ENCODE measurements at places on chromosomes 11 and 22.
A peak's percentile ranks its signal among the peaks of the same experiment; 100 is the strongest.

DNA sequence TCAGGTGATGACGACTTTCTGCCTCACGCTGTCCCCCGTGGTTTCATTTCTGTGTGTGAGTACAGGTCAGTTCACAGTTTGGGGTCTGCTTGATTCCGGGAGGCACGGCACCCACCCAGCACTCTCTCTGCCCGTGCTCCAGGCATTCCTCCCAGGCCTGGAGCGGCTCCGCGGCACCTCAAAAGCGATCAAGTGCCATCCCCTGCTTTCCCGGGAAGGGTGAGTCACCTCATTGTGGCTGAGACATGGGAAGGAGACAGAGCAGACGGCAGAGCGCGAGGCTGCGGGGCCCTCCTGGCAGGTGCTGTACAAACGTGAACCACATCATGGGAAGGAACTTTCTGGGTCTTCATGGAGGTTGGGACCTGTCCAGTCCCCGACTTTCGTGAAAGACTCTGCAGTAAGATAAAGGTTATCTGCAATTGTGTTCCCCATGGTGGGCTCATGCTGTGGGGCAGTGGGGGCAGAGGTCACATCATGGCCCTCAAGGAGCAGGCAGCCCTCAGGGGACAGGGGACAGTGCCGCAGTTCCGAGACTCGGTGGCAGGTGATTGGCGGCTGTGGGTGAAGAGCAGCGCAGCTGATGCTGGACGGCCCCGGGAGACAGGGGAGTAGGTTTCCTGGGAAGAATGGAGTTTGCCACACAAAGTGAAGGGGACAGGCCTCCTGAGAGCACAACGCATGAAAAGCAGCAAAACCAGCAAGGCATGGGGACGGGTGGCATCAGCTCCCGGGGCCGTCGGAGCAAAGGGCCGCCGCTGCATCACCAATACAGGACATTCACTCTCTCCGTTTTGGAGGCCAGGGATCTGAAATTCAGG is 65.3 kb downstream of the CELSR1 start:
- DNase-seq = no peak

DNA sequence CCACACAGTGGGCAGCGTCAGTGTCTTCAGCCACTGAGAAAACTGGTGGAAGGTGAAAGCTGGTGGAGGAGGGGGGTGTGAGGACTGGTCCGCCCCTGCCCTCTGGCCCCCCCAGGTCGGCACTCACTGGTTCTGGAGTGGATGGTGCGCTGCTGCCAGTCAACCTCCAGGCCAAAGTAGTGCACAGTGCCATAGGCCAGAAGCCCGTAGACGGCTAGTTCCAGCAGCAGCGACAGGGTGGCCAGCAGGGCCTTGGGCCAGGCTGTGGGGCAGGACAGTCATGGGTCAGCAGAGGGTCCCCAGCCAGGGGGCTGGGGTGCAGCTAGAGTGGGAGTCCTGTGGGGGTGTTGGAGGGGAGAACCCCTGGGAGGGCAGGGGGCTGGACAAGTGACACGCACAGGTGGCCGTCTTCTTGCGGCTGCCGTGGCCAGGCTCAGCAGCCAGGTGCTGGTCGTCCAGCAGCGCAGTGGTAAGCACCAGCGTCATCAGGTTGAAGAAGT is 2.2 kb downstream of the LMF2 start:
- no peak for DNase-seq

- no peak for DNase-seq
These were observed 76.8 kb upstream of the VPREB1 start for GRCh38 chr22:22167791-22168189.

- no peak for DNase-seq
These were observed 677.3 kb downstream of the TBC1D22A start for GRCh38 chr22:47439643-47440265.

- no peak for DNase-seq
These were observed 428.8 kb downstream of the DYNC2H1 start for GRCh38 chr11:103537904-103538502.

GRCh38 chr11:41309111-41309522 is 150.3 kb downstream of the LRRC4C start:
- no peak for DNase-seq

GRCh38 chr11:79045800-79046304 is 395.0 kb downstream of the TENM4 start:
- DNase-seq = no peak

GRCh38 chr11:110409174-110409573 is 20.6 kb upstream of the FDX1 start:
- no peak for DNase-seq

GRCh38 chr22:28243539-28243938 is 324.5 kb upstream of the PITPNB start:
- DNase-seq = no peak

- no peak for DNase-seq
These were observed 182.1 kb upstream of the SORL1-AS1 start for GRCh38 chr11:121634889-121635288.

DNA sequence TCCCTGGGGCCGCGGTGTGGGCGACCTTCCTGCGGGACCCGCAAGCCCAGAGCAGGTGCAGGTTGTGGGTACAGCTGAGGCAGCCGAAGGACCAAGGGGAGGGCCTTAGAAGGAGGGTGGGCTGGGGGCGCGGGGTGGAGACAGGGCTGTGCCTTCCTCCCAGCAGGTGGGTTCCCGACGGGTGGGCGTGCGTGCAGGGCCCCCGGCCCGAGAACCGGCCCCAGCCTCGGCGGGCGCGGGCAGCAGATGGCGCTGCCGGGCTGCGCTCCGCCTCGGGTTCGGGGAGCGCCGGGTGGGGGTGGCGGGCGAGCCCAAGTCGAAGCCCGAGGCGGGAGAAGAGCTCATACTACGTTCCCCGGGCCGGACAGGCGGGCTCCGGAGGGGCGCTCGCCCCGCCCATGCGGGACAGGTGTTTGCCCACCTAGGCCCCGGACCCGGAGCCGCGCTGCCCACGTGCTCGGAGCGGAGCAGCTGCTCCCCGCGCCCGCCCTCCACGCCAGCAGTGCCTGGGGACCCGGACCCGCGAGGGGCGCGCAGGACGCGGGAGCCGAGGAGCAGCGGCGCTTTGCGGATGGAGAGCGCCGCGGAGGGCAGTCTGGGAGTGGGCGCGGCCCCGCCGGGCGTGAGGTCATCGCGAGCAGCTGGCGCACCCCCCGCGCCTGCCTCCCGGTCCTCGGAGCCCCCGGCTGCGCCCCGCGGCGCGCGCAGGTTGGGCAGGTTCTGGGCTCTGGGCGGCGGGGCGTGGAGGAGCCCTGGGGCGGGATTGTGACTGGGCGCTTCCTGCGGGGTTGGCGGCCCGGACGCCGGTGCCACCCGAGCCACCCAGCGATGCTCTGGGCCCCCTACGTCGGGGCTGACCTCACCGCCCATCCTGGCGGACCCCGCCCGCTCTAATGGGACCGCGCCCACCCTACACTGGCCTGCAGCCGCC is 25.3 kb downstream of the DUSP8 start:
- DNase-seq = peak; percentile 20

DNA sequence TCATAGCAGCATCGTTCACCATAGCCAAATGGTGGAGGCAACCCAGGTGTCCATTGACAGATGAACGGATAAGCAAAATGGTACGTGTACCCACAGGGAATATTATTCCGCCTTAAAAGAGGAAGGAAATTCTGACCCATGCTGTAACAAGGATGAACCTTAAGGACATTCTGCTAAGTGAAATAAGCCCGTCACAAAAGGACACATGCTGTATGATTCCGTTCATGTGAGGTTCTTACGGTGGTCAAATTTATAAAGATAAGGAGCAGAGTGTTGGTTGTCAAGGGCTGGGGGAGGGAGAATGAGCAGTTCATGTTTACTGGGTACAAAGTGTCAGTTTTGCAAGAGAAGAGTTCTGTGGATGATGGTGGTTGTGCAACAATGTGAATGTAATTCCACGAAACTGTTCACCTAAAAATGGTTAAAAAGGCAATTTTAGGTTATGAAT is 26.3 kb downstream of the APOL1 start:
- no peak for DNase-seq

DNA sequence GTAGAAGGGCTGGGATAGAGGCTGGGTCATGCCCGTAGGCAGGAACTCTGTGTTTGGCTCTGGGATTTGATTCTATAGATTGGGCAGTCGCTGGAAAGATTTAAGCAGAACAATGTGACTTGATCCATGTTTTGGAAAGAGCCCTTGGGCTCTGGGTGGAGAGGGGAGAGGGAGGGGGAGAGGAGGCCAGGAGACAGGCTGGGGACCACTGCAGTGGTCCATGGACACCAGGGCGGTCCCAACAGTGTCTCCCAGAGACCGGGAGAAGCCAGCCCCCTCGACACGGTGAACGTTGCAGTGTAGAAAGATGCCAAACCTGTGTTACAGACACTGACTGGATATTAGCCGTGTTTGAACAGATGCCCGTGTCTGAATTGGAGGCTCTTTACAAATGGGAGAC is 19.5 kb downstream of the PVALB start:
- no peak for DNase-seq

DNA sequence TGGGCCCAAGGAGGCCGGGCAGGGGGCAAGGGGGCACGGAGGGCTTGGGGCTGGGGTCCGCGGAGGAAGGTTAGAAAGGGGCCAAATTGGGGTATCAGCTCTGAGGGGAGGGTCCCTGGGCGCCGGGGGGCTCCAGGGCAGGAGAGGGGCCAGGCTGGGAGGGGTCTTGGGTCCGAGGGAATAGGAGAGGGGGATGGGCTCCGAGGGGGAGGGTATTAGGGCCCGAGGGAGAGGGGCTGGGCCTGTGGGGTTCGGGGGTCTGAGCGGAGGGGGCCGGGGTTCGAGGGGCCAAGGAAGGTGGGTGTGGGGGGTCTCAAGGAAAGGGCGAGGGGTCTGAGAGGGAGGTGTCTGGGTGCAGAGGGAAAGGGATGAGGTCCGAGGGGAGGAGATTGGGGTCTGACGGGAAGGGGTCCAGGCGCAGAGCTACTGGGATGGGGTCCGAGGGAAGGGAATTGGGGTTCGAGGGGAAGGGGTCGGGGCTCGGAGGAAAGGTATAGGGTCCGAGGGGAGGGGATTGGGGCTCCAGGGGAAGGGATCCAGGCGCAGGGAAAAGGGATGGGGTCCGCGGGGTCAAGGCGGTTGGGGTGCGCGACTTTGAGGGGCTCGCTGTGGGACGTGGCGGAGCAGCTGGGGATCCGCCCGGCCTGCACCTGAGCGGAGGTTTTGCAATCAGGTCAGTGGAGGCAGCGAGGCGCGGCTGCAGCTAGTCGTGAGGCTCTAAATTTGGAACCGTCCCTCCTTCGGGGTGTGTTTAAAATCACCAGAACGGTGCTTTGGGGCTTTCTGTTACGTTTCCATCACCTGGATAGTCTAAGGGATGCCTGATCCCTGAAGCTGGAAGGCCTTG is 728 bp downstream of the CTTN start:
- no peak for DNase-seq

DNA sequence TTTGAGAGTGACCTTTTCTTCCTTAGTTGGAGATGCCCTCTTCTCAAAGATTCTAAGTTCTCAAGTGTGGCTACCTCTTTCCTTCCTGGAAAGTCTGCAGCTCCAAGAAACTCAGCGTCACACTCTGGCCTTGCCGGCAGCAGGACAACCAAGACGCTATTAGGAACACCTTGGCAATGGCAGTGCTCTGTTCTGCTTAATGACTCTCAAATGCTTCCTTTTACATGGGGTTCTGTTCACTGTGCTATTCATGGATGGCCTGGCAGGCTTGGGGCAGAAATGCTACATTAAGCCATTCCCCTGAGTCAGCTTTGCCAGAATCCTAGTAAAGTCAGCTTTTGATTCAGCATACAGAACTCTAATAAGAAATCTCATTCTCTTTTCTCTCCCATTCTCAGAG is 25.9 kb downstream of the LARGE2 start:
- no peak for DNase-seq

GRCh38 chr22:44714703-44715350 is 12.8 kb downstream of the PRR5 start:
- no peak for DNase-seq

GRCh38 chr11:82559609-82560008 is 174.1 kb downstream of the FAM181B start:
- DNase-seq = no peak

DNA sequence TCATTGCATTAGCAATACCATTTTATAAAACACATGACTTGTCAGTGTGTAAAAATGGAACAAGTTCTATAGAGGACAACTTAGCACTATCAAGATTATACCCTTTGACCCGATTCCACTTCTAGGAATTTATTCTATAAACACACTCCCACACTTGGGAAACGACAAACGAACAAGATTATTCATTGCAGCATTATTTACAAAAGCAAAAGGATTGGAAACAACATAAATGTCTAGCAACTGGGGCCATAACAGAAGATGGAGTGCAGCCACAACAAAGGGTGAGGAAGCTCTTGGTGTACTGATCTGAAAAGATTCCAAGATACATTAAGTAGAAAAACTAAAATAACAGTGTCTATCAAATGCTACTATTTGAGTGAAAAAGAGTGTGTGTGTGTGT is 2.3 kb upstream of the IRAG1 start:
- no peak for DNase-seq

- DNase-seq = no peak
These were observed 87.5 kb downstream of the AMOTL1 start for GRCh38 chr11:94855666-94856065.

GRCh38 chr11:61978703-61979661 is 11.5 kb upstream of the FTH1 start:
- DNase-seq = no peak

DNA sequence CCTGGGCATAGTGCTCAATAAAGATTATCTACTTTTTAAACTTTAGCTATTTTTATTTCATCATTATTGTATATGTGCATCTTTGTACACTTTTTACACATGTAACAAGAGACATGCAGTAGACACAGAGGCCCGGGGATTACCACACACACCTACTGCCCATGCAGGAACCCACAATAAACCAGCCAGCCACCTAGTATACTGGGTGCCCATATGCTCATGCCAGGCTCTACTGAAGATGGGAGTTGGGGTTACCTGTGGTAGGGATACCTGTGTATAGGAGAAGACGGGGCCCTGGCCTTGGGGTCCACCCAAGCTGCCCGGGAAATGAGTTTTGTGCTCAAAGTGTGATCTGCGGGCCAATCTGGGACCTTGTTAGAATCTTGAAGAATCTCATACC is 31.2 kb upstream of the P2RY2 start:
- no peak for DNase-seq

DNA sequence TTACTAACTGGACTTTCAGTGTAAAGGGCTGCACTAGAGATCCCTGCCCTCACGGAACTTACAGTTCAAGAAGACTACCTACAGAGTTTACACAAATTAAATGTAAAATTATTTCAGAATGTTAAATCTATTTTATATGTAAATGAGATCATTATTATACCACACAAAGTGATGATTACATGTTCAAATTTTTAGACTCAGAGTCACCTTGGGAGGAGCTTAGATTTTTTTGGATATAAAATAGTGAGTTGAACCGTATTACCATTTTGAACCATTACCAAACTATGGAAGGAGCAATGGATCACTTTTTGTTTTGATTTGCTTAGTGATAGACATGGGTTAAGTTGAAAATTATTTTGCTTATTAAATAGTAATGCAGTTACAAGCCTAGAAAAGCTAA is 1.6 kb downstream of the IPO7 start:
- no peak for DNase-seq

- DNase-seq = no peak
These were observed 189.4 kb upstream of the NCAM1 start for GRCh38 chr11:112771851-112772250.

GRCh38 chr11:128755564-128755963 is 61.7 kb downstream of the FLI1 start:
- DNase-seq = no peak

- DNase-seq = no peak
These were observed 137.8 kb downstream of the DBX1 start for GRCh38 chr11:20022363-20023081.

- DNase-seq = no peak
These were observed 57.5 kb downstream of the TIMP3 start for GRCh38 chr22:32858957-32859356.
